Hindlimb muscle (tissue), 1 donor: ENCODE measurements at places on chromosomes 4 and X.

GRCh38 chr4:152535360-152535902, 461 bp downstream of the FBXW7 start:
- DNase-seq, result peak; percentile 12

GRCh38 chr4:85747882-85748491, 273.0 kb downstream of the ARHGAP24 start:
- DNase-seq, result peak; percentile 80

GRCh38 chr4:181859439-181859838, 383.8 kb upstream of the TENM3 start:
- no peak for DNase-seq

DNA sequence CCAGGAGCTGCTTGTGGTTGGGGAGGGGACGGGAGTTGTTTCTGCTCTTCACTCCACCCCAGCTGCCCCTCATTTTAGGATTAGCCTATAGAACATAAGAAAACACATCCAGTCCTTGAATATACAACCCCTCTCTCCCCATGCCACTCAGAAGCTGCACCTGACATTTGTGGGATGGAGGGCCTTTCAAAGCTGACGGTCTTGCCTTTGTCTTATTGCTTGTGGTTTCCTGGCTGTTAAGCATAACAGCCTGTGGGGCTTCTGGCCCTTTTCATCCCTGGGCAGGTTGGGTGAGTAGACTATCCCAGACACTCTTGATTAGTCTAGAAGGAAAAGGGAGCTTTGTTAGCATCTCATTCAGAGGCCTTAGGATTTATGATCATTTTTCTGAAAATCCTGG, 407.6 kb upstream of the BOD1L1 start:
- no peak for DNase-seq

- no peak for DNase-seq
These were observed 92.2 kb upstream of the PGRMC2 start for GRCh38 chr4:128379860-128380259.

DNA sequence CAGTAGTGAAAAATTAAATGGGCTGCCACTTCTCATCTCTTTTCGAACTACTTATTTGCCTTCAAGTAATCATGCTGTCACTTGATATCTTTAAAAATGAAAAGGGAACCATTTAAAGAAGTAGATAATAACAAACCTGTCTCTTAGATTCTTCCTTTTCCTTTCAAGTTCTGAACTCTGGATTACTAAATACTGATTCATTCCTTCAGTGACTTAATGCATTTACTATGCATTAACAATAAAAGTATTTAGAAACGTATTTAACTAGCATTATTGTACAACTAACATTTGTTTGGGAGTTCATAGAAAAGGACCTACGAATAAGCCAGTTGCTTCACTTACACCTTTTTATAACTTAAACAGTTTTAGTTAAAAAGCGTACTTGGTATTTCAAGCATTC, 61.1 kb upstream of the RAB33B start:
- no peak for DNase-seq

DNA sequence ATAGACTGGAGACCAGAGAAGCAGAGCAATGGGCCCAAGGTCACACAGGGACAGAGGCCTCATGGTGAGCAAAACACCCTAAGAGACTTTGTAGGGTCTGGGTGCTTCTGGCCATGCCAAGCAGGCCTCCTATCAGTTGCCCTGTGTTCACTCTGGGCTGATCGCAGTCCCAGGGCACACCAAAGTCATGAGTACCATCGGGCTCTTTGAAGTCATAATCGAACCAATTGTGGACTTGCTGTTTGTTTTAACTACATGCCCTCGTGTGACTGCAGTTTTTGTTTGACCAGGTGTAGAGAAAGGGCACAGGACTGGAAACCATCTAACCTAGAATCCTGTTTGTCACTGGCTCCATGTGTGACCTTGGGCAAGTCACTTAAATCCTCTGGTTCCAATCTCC, 172.5 kb upstream of the CPEB2 start:
- no peak for DNase-seq

DNA sequence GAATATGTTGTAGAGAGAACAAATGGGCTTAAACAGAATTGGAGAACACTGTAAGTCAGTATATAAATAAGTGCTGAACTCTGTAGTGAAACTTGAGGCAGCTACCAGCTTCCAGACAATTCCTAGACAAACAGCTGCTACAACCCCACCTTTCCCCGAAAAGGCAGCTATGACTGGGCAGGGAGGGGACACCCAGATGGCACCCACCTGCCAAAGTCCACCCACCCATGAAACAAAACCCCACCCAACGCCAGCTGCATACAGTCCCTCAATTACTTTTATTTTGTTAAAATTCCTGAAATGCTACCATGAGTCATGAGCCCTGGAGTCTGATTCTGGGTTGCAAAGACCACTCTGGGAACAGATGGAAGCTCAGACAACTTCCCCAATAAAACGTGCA, 24.4 kb downstream of the RELL1 start:
- DNase-seq, result no peak

DNA sequence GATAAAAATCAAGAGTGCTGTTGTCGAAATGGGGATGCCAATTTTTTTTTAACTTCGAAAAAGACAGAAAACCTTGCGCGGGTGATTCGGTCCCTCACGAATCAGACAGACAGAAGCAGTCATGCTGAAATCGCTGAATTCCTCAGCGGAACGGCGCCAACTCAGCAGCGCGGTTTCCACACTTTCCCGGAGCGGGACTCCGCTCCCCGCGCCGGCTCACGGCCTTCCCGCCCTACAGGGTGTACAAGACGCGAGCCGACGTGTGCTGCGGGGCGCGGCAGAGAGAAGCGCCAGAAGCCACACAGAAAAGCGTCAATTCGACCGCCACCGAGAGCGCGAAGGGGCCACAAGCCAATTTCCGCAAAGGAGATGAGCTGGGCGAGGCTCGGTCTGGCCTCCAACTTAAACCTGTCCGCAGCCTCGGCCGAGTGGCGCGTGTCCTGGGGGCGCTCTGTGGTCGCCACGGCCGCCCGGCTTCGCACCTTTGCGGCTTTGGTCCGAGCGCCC, 1.3 kb downstream of the NEXMIF start:
- peak; percentile 12 for DNase-seq

- no peak for DNase-seq
These were observed 12.4 kb downstream of the LIMCH1 start for GRCh38 chr4:41550308-41550707.
